ENCODE measurements at places on chromosomes 6 and 20.

DNA sequence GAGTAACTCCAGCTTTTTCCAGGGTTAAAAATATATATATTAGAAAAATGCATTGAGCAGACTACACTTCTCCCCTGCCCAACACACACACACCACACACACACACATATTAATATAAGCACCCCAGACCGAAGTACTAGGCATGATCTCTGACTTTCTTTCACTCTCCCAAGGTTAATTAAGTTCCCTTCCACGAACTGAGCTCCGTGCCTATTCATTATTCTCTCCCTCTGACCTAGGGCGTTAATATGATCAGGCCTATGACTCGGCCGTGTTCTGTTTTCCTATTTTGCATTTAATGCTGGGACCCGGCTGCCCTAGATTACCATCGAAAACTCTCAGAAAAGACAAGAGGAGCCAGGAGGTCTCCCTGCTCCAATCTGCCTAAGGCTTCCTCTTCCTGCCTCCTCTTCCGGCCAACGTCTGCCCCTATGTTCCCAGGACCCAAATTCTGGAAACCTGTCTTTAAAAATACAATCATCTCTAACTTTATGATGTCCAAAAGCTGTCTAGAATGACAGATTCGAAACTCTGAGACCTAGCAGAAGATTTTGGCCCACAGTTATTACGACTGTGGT is 6.1 kb upstream of the POU3F2 start:
- DNase-seq: no peak

- DNase-seq: no peak
These were observed 232.5 kb downstream of the IBTK start for GRCh38 chr6:82015043-82015442.

GRCh38 chr20:1830240-1830639 is 65.0 kb upstream of the SIRPA start:
- DNase-seq: no peak

DNA sequence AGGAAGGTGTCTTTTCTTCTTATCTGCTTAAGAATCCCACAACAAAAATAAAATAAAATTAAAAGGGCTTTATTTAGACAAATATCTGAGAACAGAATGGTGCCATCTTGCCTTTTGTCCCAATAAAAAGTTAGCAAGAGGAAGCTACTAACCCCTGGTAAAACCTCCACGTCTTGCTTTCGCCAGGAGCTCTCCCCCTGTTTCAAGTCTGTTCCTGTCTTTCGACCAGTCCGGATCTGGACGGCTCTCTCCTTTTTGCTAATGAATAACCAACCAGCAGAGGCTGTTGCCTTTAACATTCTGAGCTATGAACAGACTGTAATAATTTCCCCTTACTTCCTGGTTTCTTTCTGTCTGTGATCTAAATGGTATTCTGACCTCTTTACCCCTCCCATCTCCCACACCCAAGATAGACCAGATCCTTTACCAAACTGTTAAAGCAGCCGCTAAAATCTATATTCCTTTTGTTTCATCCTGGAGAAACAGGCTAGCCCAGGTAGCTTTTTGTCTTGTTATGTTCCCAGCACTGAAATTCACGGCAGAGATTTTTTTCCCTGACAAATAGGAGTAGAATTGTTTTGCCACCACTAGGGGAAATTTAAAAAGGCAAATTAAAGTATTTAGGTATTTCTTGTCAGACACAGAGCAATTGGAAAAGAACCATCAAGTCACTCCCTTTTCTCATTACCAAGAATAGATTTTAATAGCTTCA is at the start of gene FRK:
TSS of gene FRK (minus strand) at position 320 of the 712 bp plus-strand sequence. CDS start 580 bp downstream, outside the sequence.
- no peak for DNase-seq

- DNase-seq: no peak
These were observed 82.1 kb downstream of the RFPL4B start for GRCh38 chr6:112429226-112429625.

GRCh38 chr6:41167173-41167963 is 4.5 kb upstream of the TREM2 start:
- peak; percentile 47 for DNase-seq

GRCh38 chr6:120274547-120274946 is 925.0 kb upstream of the MAN1A1 start:
- no peak for DNase-seq

DNA sequence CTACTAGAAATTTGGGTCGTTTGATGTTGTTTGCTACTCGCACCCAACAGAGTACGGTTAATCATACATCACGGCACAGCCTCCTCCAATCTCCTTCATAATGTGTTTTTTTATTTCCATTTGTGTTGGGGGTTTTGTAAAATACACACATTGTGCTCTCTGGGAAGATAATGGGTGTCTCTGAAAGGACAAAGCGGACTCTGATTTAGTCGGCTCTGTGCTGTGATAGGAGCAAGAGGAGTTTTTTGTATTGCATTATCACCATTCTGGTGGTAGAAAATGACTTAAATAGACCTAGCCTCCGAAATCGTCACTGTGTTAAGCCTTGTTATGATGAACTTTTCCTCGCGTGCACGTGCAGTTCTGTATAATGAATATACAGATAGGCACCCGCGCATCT is 196.3 kb downstream of the CDH4 start:
- DNase-seq: no peak

DNA sequence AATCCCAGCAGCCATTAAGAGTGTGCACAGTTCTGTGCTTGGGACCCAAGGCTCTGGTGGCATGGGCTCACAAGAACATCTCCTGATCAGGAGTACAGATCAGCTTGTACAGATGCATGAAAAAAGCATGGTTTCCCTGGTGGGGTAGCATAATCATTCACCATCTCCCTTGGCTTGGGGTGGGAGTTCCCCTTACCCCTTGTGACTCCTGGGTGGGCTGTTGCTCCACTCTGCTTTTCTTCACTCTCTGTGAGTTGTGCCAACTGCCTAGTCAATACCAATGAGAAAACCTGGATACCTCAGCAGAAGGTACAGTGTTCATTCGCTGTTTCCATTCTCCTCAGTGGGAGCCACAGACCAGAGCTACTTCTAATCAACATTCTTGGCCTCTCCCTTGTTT is 13.6 kb upstream of the HLA-DQB1 start:
- DNase-seq: no peak

DNA sequence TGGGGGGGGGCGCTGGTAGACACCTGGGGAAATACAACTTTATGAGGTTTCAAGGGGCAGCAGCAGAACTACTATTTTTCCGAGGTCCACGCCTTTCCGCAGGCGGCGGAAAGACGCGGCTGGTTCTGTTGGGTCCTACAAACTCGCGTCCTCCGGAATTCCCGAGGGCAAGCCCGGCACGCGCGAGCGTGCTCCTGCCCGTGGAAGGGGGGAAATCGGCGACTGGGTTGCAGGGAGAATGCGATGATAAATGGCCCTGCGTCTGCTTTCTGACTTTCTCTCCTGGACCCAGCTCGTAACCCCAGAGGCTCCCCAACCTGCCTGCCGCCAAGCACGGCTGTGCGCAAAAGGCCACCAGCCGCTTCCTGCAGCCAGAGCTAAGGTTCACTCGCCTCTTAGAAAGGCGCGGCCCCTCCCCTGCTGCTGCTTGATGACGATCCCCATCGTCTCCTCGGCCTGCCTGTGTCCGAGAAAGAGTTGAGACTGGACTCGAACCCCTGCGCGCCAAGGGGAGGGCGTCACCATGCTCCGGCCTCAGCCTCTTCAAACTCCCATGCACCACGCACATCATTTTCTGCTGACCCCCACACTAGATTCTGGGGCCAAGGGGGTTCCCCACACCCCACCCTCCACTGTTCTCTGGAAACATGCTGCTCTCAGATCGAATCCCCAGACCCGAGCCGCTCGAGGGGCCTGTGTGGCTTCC is 6.7 kb downstream of the FOXA2 start:
- DNase-seq: no peak

DNA sequence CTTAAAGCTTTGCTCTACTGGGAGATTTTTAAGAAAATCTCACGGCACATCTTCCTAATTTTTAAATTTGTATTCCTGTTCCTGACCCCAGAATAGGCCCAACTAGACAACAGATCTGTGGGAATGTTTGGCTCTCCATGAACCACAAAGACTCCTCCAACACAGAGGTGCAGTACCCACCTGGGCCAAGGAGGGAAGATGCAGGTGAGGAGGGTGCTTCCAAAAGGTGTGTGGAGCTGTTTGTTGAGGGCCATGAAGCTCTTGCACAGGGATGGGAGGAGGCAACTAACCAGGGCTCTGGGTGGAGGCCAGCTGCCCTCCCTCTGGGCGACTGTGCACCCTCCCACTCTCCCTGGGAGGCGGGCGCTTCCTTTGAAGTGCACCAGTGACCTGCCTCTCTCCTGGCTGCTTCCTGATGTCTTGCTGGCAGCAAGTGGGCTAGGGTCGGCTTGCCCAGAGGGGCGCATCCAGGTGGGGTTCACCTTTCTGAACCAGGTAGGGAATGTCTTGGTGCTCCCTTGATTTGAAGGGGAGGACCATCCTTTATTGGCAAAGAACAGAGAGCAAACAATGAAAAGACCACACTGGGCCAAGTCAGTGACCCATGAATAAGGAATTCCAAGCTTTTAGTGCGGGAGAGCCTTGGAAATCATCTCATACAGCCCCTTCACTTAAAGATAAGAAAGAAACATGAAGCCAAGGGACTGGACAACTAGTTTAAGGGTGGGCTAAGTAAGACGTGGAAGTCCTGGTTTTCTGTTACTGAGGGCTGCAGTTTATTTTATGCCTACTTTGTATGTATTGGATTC is 76.0 kb downstream of the ANKRD6 start:
- no peak for DNase-seq

DNA sequence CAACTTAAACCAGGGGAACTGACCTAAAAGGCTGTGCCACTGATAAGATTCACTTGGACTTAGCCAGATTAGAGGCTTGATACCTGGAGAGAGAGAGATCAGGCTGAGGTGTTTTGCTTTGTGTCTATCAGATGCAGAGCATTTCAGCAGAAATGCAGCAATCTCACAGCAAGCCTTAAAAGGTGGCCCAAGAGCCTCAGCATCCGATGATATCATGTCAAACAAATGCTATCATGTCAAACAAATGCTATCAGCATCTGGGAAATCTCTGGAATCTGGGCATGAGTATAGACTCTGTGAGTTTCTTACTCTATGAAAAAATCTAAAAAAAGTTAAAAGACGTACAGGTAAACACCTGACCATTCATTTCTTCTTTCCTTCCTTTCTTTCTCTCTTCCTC is 718.9 kb downstream of the EYS start:
- DNase-seq: no peak

DNA sequence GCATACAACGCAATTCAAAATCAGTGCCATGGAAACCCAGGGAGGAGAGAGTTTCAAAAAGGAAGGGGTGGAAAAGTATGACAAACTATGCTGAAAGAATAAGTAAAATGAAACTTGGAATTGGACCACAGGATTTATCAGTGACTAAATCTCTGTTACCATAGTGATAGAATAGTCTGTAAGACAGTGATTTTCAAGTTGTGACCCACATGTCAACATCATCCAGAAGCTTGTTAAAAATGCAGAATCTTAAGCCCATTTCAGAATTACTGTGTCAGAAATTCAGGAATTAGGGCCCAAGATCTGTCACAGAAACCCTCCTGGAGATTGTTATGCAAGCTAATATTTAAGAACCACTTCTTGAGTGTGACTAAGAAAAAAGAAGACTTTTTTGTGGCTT is 417.7 kb upstream of the JAG1 start:
- DNase-seq: no peak

DNA sequence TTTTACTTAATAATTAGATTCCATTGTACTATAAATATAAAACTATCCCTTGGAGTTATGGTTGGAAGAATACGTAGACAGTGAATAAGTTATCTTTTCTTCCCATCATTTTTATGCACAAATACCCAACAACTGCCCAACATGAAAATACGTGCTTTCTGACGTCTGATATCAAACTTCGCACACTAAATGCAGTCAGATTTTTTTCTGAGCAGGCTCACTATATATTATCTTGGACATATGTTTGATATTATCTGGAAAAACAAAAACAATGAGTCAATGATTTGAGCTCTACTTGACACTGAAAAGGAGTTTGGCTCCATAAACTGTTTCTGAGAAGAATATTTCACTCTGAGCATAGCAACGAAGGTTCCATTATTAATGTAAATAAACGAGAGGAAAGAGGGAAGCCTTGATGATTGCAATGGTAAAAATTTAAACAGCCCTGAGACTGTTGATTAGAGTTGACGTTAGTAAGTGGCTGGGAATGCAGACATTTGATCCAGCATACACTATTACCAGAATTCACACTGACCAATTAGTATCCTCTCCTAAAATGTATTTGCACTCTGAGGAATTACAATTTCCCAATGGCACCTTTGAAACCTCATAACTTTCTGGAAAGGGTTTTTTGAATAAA is 1090.0 kb downstream of the EPHA7 start:
- no peak for DNase-seq

GRCh38 chr6:20927130-20927860 is 393.0 kb downstream of the CDKAL1 start:
- DNase-seq: no peak

DNA sequence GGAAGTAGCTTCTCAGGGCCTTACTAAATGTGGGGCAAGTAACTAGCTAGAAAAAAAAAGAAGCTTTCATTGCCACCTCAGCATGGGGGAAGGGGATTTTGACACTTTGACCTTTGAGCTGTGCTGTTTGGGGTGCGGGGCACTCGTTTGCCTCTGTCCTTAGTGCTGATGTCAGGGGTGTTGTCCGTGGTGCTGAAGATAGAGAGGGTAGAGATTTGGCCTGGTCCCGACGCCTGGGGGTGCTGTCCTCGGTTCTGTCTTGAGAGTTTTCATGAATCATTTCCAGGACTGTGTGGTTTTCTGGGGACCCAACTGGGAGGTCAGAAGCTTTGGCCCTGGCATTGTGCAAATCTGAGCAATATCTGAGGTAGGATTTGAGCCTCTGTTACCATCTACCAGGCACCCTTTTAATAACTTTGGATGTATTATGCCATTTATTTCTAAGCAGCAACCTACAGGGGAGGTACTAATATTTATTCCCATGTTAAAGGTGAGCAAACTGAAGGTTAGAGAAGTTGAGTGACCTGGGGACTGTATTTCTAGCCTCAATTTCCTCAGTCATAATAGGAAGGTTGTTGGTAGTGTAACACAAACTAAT is 78.0 kb downstream of the DLGAP4 start:
- peak; percentile 68 for DNase-seq

DNA sequence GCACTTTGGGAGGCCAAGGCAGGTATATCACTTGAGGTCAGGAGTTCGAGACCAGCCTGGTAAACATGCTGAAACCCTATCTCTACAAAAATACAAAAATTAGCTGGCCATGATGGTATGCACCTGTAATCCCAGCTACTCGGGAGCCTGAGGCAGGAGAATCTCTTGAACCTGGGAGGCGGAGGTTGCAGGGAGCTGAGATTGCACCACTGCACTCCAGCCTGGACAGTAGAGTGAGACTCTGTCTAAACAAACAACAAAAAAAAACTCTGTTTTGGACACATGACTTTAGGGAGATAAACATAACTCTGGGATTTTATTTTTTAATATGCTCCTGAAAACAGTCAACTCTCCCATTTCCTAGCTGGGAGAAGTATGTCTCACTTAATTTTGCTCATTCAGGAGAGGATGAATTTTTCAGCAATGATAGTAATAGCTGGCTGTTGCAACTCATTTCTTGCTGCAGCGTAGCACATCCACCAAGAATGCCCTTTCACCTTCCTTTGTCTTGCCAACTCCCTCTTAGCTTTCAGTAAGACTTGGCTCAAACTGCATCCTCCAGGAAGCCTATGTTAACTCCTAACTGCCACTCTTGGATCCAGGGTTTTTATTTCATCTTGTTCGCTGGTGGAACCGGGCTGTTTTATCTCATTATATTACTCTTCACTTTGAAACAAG is 24.3 kb downstream of the TOP1 start:
- DNase-seq: no peak
